Heart right ventricle (tissue), 16 donors: ENCODE measurements at places on chromosomes 6 and 20. TPM values are rescaled to one million over a fixed set of nuclear protein-coding genes. Genes with fewer than 3 reads are reported as not detected.

GRCh38 chr6:144352331-144352730 lies 67.2 kb downstream of the UTRN start:
- no peaks in the 10 kb centered on the region for H3K36me3 ChIP-seq
- no peaks in the 10 kb centered on the region for H3K27me3 ChIP-seq
- peak overlapping the region; percentile 85 for H3K27ac ChIP-seq
- no peak for DNase-seq
- peaks cover 69% of the 10 kb centered on the region for H3K4me1 ChIP-seq
- no peak overlapping the region for H3K4me3 ChIP-seq

- no peak for DNase-seq
- H3K4me3 ChIP-seq, result no peak overlapping the region
- no peak overlapping the region for H3K27ac ChIP-seq
- H3K36me3 ChIP-seq, result no peaks in the 10 kb centered on the region
- no peaks in the 10 kb centered on the region for H3K4me1 ChIP-seq
Observed at GRCh38 chr6:37160922-37161778, 8.8 kb upstream of the PIM1 start.

PKIB gene
- total RNA-seq, result 0.26 TPM

FAM209B gene
- total RNA-seq, result not detected

MCM8 gene
- 6.1 TPM for total RNA-seq

LZTS3 gene
- total RNA-seq, result 27.0 TPM

GRCh38 chr6:126033696-126034095 lies 47.4 kb downstream of the TRMT11 start:
- no peak overlapping the region for H3K27ac ChIP-seq
- no peaks in the 10 kb centered on the region for H3K36me3 ChIP-seq
- H3K27me3 ChIP-seq, result no peaks in the 10 kb centered on the region
- DNase-seq, result no peak

- no peaks in the 10 kb centered on the region for H3K27me3 ChIP-seq
- no peak overlapping the region for H3K4me3 ChIP-seq
- DNase-seq, result no peak
- no peaks in the 10 kb centered on the region for H3K36me3 ChIP-seq
- no peak overlapping the region for H3K27ac ChIP-seq
- no peaks in the 10 kb centered on the region for H3K4me1 ChIP-seq
Observed at GRCh38 chr20:61548069-61548468, 296.0 kb downstream of the CDH4 start.

PACRG gene
- 34.6 TPM for total RNA-seq

- H3K36me3 ChIP-seq, result no peaks in the 10 kb centered on the region
- H3K27ac ChIP-seq, result no peak overlapping the region
- H3K4me3 ChIP-seq, result no peak overlapping the region
Observed at GRCh38 chr20:258269-258858, 840 bp downstream of the DEFB132 start.

ENPP3 gene
- total RNA-seq, result 0.08 TPM

DNA sequence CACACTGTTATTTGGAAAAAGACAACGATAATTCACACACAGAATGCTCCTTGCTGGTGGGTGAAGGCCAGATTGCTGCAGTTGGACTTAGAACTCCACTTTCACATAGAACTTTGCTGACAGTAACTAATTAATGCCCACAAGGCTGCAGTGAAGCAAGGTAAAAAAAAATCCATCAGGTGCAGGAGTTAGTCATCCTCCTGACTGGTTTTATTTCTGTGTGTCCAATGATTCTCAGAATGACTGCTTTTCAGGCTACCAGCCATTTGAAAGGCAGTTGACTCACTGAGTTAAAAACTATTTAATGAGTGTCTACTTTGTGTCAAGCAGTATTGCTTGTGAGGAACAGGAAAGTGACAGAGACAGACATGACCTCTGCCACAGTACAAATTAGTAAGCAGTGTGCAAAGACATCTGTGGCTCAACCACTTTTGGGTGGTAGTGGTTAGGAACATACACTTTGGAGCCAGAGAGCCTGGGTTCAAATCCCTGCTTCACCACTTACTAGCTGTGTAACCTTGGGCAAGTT lies 41.9 kb downstream of the ELOVL5 start:
- DNase-seq, result no peak
- no peaks in the 10 kb centered on the region for H3K27me3 ChIP-seq
- H3K4me3 ChIP-seq, result no peak overlapping the region
- no peak overlapping the region for H3K27ac ChIP-seq
- no peaks in the 10 kb centered on the region for H3K4me1 ChIP-seq
- no peaks in the 10 kb centered on the region for H3K36me3 ChIP-seq

ZNF311 gene
- total RNA-seq, result 0.39 TPM

DNA sequence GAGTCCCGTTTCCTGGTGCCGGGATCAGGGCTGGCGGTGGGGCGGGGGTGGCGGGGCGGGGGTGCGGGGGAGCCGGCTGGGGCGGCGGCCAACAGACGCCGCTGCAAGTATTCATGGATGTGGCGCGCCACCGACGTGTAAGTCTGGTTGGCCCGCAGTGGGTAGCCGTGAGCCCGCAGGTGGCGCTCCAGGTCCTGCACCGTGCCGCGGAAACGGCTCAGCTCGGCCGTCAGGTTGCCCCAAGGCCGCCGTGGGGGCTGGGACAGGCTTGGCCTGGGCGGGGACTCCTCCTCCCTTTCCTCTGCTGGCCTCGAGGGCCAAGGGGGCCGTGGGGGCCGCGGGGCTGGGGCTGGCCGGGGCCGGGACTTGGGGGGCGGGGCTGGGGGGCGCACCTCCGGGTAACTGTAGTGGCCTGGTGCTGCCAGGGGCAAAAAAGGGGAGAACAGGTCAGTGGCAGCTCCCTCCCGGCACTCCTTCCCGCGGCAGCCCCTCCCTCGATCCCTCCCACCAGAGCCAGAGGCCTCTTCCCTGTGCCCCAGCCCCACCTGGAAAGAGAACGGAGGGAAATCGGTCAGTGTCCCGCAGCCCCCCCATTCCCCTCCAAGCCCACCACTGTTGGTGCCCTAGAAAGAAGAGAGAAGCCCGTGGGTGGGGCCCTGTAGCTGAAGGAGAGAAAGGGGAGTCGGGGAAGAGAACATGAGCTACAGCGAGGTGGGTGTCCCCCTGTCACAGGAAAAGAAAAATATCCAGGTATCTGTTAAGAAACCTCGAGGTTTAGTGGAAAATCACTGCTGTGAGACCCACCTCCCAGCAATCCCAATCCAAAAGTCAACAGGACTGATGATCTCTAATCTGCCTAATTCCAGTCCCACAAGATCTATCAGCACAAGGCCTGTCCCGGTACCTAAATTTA lies 21.3 kb downstream of the TNXB start:
- H3K27ac ChIP-seq, result peak overlapping the region; percentile 34
- peak; percentile 88 for DNase-seq
- peaks cover 3% of the 10 kb centered on the region for H3K27me3 ChIP-seq
- peak overlapping the region; percentile 33 for H3K4me3 ChIP-seq
- H3K36me3 ChIP-seq, result peaks cover 52% of the 10 kb centered on the region

DNA sequence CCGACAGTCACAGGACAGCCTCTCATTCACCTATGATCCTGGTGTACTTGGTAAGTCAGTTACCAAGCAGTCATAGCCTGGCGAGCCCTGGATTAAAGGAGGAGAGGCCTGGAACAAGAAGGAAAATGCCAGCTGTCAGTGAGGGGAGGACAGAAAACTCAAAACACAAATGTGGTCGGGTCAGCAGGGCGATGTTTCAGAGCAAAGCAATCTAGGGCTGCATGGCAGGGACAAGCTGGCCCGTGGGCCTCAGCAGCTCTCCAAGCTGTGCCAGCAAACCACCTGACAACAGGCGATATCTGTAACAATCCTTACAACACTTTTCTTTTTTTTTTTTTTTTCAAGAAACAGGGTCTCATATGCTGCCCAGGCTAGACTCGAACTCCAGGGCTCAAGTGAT lies 40.3 kb downstream of the MGME1 start:
- no peaks in the 10 kb centered on the region for H3K4me1 ChIP-seq
- no peak overlapping the region for H3K27ac ChIP-seq
- no peak overlapping the region for H3K4me3 ChIP-seq
- no peak for DNase-seq
